Stimulated activated CD8-positive, alpha-beta memory T cell treated with anti-CD3 and anti-CD28 coated beads, Interleukin-4, amount 100 ng/mL, for 24 hours (primary cell): ENCODE measurements at places on chromosomes 2 and 18.

DNA sequence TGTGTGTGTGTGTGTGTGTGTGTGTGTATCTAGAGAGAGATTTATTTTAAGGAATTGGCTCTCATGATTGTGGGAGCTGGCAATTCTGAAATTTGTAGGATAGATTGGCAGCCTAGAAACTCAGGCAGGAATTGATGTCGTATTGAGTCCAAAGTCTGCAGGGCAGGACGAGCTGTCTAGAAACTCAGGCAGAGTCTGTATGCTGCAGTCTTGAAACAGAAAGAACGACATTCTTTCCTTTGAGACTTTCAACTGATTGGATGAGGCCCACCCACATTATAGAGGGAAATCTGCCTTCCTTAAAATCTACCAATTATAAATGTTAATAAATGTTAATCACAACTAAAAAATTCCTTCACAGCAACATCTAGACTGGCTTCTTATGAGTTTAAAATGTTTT lies 436.6 kb upstream of the FANCL start:
- no peak for DNase-seq

- DNase-seq = no peak
Measured at GRCh38 chr2:56444339-56444738, 260.5 kb downstream of the CCDC85A start.

- no peak for DNase-seq
Measured at GRCh38 chr2:226256237-226256636, 543.4 kb downstream of the IRS1 start.

- DNase-seq = no peak
Measured at GRCh38 chr2:213016166-213016983, 135.0 kb downstream of the IKZF2 start.

DNA sequence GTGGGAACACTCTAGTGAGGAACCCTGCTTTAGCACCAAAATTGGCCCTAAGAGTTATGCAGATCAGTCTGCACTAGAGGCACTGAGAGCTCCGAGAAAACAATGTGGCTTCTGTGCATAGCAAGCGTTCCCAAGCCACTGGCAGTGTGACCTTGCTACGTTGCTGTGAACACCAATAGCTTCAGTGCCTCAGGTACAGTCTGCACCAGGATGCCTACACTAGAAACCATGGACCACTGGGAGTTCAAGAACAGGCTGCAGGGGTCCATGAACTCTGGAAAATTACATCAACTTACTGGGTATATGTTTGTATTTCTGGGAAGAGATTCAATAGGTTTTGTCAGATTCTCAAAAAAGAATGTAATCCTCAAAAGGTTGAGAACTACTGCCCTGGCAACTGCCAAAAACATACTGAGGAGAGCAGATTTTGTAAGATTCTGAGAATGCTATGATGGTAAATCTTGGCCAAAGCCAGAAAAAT lies 18.3 kb upstream of the SP3 start:
- no peak for DNase-seq

DNA sequence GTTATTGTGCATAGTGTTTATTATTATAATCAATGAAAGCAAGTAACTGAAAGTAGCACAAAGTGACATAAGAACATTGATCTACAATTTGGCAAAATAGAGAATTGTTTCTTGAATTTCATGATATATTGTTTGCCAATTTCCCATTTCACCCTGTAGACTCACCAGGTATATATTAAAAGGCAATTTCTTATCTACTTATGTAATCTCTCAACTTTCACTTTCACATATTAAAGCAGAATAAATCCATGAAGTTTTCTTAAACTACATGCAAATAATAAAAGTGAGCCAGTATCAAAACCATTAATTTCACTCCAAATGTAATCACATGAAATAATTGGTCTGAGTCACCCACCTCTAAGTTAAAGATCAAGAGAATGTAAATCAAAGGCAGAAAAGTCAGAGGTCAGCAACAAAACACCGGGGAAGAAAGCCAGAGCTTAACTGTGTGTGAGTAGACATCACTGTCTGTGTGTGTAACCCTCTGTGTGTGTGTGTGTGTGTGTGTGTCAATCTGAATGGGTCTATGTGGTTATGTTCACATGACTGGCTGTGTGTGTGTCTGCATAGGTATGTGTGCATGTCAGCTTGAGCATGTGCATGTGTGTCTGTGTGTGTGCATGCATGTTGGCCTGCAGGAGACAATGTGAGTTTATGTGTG lies 44.1 kb downstream of the ZNF385B start:
- no peak for DNase-seq

DNA sequence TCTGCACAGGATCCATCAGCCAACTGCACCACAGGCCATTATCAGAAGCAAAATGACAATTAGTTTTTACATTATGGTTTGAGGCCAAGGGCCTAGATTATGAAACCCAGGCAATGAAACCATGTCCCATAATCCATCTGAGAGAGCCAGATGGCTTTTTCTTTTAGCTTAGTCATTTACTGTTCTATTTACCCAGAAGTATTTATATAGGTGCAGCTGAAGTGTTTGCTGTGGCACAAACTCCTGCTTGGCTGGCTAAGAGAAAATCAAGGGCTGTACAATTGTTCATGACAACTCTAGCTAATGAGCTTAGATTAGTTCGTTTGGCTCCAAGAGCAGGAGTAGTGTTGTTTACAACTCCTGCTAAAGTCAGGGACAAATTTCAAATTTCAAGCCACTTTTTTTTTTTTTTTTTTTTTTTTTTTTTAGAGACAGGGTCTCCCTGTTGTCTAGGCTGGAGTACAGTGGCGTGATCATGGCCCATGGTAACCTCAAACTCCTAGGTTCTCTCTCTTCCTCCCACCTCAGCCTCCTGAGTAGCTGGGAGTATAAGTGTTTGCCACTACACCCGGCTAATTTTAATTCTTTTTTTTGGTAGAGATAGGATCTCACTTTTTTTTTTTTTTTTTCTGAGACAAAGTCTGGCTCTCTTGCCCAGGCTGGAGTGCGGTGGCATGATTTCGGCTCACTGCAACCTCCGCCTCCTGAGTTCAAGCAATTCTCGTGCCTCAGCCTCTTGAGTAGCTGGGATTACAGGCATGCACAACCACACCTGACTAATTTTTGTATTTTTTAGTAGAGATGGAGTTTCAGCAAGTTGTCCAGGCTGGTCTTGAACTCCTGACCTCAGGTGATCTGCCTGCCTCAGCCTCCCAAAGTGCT lies 18.4 kb upstream of the REV1 start:
- no peak for DNase-seq

DNA sequence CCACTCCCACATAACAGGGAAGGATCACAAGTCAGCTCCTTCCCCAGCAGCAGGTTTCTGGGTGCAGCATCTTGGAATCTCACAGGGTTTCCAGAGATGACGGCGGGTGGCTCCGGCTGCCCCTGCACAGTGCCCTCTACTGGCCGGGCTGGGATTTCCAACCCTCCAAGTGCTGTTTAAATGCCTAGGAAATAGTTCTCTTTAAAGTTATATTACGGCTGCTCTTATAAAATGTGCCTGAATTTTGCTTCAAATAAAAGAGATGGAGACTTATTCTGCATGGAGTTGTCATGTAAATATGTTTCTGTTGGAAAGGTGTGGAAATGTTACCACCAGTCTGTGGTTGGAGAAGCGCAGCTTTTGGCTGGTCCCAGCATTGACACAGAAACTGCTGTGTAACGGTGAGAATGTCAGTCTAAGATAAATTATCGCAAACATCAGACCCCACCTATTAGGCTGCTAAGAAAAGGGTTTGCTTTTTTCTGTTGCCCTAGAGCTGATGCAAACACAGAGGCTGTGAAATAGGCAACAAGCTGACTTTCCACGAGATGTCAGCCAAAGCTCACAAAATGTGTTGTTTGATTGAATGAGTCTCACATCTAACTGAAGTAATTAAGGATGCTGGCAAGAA lies 3.3 kb upstream of the HJURP start:
- DNase-seq = peak; percentile 23

- DNase-seq = no peak
Measured at GRCh38 chr2:137797641-137798040, 166.6 kb upstream of the HNMT start.

DNA sequence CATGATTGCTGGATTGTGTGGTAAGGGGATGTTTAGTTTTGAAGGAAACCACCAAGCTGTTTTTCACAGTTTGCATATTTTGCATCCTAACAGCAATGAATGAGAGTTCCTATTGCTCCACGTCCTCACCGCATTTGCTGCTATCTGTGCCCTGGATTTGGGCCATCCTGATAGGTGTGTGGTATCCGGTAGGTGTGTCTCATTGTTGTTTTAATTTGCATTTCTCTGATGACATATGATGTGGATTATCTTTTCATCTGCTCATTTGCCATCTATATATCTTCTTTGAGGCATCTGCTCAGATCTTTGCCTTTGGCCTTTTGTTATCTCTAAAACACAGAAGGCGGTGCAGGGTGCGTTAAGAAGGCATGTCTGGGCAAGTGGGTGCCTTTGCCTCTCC lies 73.3 kb downstream of the LONRF2 start:
- no peak for DNase-seq

GRCh38 chr2:28355521-28356094 lies 37.0 kb upstream of the FOSL2 start:
- DNase-seq = no peak

GRCh38 chr2:46416739-46417403 lies 62.5 kb upstream of the TMEM247 start:
- DNase-seq = no peak

GRCh38 chr2:175676813-175677212 lies 325.3 kb downstream of the LNPK start:
- no peak for DNase-seq
